ENCODE measurements at places on chromosomes 7 and 10.

- no peak for DNase-seq
Observed at GRCh38 chr10:122233857-122234348, 37.2 kb upstream of the BTBD16 start.

DNA sequence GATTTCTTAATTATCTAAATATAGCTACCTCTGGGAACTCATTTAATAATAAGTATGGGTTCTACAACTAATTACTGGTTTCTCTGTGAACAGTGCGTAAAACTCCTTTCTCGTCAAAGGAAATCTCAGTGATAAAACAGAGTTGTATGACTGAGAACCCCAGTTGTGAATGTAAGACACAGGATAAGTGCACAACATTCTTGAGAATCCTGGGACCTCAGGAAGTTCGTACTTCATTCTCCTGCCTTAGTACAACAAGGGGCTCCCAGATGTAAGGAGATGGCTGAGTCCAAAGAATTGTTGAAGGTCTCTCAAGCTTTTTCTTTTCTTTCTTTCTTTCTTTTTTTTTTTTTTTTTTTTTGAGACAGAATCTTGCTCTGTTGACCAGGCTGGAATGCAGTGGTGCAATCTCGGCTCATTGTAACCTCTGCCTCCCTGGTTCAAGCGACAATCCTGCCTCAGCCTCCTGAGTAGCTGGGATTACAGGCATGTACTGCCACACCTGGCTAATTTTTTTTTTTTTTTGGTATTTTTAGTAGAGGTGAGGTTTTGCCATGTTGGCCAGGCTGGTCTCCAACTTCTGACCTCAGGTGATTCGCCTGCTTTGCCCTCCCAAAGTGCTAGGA, 12.5 kb downstream of the DENND10 start:
- DNase-seq = no peak

DNA sequence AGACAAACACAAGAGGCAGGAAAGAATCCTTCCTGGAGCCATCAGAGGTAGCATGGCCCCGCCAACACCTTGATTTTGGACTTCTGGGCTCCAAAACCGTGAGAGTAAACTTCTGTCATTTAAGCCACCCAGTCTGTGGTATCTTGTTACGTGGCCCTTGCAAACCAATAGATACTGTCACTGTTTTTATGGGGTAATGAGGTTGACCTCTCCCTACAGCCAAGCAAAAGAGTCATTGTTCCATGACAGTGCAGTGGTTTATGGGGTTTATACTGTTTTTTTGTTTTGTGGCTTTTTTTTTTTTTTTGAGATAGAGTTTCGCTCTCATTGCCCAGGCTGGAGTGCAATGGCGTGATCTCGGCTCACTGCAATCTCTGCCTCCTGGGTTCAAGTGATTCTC, 32.8 kb downstream of the KIAA1549 start:
- no peak for DNase-seq

GRCh38 chr7:139844779-139845442, 15.8 kb downstream of the TBXAS1 start:
- no peak for DNase-seq

DNA sequence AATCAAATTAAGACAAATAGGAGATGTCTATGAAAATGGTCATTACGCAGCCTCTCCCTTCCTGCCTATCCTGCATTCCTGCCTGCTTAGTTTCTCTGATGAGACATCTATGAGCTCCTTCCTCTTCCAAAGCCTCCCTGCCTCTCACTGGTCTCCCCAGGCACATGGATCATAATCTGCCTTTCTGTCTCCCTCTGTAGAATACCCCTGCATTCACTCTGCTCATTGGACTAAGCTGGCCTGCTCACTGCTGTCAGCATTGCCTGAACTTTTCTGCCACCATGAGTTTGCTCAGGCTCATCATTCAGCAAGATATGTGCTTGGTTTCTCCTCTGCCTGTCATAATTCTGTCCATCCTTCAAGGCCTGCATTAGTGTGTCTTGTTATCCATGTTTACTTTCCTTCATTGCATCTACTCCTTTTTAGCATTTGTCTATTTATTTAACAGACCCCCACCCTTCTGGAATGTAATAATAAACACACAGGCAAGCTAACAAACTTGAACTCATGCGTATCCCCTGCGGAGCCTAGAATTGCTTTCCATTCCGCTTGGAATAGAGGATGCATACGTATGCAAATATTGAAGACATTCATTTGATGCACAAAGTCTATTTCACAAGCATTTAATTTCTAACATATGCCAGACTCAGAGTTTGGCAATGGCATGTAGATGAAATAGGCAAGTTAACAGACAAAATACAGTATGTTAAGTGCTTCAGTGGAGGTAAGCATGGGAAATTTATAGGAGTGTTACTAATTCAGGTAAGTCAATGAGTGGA, 88.3 kb downstream of the PTPRZ1 start:
- DNase-seq = no peak

DNA sequence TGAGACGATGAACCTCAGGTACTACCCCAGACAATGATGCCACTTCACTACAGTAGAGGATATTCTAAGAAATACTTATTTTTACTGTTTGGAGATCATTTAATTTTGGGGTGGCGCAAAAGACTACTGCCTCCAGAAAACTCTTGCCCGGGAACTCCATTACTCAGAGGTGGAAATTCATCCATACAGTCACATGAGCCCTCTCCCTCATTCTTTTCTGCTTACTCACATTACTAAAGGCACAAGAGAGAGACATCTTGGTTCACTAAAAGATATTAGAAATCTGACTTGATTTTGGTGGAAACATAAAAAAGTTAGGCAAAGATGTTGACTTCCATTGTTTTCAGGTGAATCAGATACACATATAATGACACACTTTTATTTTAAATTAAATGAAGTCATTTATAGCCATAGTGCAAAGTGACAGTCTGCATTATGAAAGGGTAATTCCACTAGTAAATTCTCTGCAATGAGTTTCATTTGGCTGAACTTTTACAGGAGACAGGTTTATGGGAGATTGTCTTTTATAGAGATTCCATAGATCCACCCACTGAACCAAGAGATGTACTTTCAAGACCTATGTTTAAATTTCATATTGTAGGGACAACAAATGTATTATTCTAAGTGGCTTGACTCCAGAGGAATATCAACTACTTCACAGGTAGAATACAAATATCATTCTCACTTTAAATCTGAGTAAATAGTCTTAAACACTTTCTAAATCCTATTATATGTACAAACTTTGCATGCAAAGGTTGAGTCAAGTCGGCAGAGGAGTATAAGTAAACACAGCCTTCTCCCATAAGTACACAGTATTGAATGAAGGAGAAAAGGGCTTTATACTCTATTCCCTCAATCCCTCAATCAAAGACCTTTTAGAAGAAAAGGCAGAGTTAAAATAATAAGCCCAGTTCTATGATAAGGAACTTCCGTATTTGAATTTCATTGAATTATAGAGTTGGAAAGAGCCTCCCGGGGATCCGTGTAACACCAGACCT, 18.8 kb downstream of the NEBL start:
- DNase-seq = no peak

GRCh38 chr7:99666013-99666395, 13.8 kb downstream of the CYP3A5 start:
- no peak for DNase-seq

GRCh38 chr7:1861799-1862458, 191.9 kb downstream of the ELFN1 start:
- no peak for DNase-seq

DNA sequence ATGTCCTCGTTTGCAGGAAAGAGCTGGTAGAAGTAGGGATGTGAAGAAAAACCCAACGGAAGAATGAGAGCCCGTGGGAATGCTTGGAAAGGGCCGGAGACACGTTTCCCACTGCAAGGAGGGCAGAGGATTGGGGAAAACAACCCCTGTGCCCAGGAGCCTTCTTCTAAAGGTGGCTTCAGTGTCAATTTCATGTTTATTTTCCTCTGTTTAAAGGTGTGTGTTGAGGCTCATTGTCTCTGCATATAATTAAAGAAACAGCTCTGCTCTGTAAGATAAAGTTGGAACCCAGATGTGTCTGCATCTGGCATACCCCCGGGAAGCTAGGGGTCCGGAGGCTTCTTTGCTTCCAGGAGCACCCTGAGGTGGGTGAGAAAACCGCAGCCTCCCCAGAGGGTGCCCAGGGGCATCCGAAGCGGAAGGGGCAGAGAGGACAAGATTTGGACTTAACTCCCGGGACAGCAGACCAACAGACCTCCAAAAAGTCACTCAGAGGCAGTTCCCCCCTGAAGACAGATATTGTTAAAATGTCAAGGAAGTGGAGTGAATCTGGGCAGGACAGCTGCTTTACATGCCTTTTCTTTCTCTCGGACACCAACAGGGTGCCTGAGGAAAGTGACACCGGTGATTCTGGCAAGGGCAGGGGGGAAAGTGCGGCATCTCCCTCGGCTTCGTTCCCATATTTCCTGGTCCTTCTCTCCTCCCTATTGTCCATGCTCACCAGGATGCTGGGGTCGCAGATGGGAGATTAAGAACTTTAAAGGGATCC, 8.6 kb upstream of the GATA3 start:
- no peak for DNase-seq

Data from CD4-positive, alpha-beta T cell treated with Interleukin-2 at 100 ng/mL for 4 hours (primary cell).